Activated CD4-positive, alpha-beta T cell treated with anti-CD3 and anti-CD28 coated beads, Interleukin-2, amount 50 U/mL, for 16 hours (primary cell): ENCODE measurements at places on chromosomes 16 and 17.
A peak's percentile ranks its signal among the peaks of the same experiment; 100 is the strongest.

DNA sequence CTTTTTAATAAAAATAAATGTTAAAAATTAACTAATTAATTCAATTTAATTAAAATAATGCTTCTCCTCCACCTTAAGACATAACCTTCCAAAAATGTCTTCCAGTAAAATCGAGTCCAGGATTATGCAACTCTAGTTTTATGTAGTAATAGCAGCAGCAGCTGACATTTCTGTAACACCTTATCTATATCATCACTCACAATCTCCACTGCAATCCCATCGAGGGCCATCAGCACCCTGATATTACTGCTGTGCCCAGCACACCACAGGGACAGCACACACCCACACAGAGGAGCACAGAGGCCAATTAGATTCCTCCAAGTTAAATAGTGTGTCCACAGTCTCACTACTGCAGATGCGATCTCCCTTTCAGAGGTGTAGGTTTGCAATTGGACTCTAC lies 2.9 kb downstream of the RPH3AL start:
- DNase-seq = no peak

- DNase-seq = no peak
Measured at GRCh38 chr17:64777415-64778239, 115.5 kb upstream of the SMURF2 start.

DNA sequence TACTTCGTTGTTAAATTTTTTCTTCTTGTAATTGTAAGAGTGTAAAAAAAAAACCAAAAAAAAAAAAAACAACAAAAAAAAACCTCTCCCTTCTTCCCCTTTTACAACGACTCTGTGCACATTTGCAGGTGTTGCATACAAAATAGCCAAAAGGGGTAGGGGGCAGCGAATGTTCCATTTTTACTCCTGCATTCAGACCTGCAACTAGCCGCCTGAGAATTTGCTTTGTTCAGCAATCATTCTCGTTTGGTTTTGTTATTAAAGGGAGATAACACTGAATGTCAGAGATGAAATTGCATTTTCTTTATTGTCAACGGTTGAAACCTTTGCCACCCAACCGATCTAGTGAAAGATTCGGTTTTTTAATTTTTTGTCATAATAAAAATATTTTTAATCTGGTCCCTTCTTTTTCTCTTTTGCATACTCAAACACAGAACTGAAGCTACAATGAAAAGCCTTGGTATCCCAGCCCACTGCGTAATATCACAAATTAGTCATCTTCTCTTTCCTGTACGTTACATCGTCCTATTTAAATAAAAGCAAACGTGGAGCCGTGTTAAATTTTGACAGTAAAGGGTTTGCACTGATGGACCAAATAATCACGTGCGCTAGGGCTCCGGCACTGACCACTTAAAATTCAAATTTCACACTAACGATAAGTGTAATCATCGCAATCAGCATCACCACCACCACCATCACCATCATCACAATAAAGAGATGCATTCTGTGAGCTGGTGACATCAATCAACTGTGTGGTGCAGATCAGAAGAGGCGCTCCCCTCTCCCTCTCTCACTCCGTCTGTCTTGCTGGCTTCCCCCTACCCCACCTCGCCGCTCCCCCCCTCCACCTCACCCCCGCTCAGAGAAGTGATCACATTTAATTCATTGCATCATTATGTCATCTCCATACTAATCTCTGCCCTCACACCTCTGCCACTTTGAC lies 406.2 kb upstream of the PSMD7 start:
- no peak for DNase-seq

DNA sequence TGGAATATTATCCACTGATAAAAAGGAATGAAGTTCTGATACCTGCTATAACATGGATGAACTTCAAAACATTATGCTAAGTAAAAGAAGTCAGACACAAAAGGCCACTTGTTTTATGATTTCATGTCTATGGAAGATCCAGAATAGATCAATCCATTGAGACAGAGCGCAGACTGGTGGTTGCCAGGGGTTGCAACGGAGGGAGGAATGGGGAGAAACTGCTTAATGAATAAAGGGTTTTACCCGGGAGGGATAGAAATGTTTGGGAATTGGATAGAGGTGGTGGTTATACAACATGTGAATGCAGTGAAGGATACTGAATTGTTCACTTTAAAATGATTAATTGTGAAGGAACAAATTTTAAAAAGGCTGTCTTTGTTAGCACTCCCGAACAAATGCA lies 30.2 kb downstream of the WDR59 start:
- no peak for DNase-seq

GRCh38 chr16:647173-647902 lies 1.8 kb upstream of the WDR90 start:
- DNase-seq = no peak

- DNase-seq = peak; percentile 39
Measured at GRCh38 chr16:31420037-31420436, 8.1 kb downstream of the COX6A2 start.

DNA sequence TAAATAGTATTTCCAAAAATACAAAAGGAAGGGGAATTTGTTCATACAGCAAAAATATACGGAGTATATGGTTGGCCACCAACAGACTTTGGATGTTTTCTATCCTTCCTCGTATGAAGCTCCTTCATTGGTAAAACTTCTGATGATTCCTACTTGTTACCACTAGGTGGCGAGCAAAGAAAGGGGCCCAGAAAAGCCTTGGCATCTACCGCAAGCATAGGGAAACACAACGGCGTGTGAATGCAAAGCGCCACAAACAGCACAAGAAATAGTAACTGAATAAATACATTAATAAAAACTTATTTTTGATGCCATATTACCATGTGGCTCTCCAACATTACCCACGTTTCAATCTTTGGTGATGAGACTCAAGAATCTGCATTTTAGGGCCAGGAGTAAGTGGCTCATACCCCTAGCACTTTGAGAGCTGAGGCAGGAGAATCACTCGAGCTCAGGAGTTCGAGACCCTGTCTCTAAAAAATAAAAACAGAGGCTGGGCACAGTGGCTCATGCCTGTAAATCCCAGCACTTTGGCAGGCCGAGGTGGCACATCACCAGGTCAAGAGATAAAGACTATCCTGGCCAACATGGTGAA lies 34.5 kb downstream of the YWHAE start:
- peak; percentile 79 for DNase-seq

DNA sequence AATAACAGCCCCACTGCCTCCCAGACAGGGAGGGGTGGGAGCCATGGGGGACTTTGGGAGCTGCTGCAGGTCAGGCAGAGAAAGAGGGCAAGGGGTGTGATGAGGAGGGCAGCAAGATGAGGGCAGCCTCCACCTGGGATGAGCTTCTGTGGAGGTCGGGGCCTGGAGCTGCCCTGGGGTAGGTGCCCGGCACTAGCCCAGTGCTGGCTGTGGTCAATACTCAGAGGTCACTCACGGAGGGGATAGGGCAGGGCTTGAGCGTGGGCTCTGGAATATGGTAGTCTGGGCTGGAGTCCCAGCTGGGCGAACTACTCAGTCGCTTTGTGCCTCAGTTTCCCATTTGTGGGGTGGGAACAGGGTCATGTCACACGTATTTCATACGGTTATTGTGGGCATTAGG lies 169.0 kb downstream of the IRF8 start:
- no peak for DNase-seq

DNA sequence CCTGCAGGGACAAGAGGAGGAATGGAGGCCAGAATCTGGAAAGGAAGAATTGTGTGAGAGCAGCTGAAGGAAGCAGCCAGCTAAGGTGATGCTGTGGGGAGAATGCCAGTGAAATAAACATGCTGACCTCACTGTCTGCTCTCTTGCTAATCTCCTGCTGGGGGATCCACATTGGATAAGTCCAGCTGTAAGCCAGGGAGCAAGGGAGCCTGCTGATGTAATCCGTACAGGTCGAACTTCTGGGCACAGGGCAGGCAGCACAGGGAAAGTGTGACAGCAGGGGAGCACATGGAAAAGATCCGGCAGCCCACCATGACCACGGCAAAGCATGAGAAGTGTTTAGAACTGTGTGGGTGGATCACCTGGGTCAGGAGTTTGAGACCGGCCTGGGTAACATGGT lies 7.5 kb upstream of the XPO6 start:
- no peak for DNase-seq

- DNase-seq = no peak
Measured at GRCh38 chr17:53934931-53935330, 112.2 kb downstream of the KIF2B start.

GRCh38 chr16:15976929-15977637 lies 27.7 kb downstream of the ABCC1 start:
- DNase-seq = no peak

DNA sequence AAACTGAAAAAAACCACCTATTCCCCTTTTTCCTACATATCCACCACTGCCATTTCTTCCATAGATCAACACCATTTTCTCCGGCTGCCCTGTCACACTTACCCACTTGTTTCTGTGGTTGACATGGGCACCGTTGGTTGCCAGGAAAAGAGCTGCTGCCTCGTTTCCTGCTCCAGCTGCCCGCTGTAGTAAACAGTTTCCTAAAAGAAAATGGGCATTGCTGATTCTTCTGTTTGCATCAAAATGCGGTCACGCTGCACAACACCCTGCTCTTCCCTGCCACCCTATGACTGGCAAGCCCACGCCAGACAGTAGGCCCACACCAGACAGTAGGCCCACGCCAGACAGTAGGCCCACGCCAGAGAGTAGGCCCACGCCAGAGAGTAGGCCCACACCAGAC lies 46.3 kb downstream of the CYB5D2 start:
- DNase-seq = no peak
